ENCODE measurements at places on chromosomes 6 and 20. TPM values are rescaled to one million over a fixed set of nuclear protein-coding genes. Genes with fewer than 3 reads are reported as not detected.
A peak's percentile ranks its signal among the peaks of the same experiment; 100 is the strongest.

- H3K4me1 ChIP-seq, result peaks cover 75% of the 10 kb centered on the region
- no peak for DNase-seq
- peak overlapping the region; percentile 41 for H3K27ac ChIP-seq
- H3K4me3 ChIP-seq, result peak overlapping the region; percentile 5
Observed at GRCh38 chr6:155041741-155042279, 46.7 kb downstream of the TIAM2 start.

DNA sequence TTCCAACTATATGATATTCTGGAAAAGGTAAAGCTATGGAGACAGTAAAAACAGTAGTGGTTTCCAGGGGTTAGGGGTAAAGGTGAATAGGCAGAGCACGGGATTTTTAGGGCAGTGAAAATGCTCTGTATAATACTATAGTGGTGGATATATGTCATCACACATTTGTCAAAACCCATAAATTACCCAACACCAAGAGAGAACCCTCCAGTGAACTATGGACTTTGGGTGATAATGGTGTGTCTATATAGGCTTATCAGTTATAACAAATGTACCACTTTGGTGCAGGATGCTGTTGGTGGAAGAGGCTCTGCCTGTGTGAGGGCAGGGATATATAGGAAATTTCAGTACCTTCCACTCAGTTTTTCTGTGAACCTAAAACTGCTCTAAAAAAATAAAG is 149.9 kb downstream of the GPX5 start:
- no peak for DNase-seq
- no peaks in the 10 kb centered on the region for H3K36me3 ChIP-seq
- H3K4me1 ChIP-seq, result peaks cover 8% of the 10 kb centered on the region
- peak overlapping the region; percentile 87 for H3K4me3 ChIP-seq
- H3K27me3 ChIP-seq, result peaks cover 25% of the 10 kb centered on the region

GRCh38 chr6:169953686-169954085 is 202.3 kb downstream of the ERMARD start:
- H3K4me3 ChIP-seq, result no peak overlapping the region
- no peaks in the 10 kb centered on the region for H3K36me3 ChIP-seq
- DNase-seq, result no peak
- peaks cover 10% of the 10 kb centered on the region for H3K4me1 ChIP-seq
- no peaks in the 10 kb centered on the region for H3K27me3 ChIP-seq

DNA sequence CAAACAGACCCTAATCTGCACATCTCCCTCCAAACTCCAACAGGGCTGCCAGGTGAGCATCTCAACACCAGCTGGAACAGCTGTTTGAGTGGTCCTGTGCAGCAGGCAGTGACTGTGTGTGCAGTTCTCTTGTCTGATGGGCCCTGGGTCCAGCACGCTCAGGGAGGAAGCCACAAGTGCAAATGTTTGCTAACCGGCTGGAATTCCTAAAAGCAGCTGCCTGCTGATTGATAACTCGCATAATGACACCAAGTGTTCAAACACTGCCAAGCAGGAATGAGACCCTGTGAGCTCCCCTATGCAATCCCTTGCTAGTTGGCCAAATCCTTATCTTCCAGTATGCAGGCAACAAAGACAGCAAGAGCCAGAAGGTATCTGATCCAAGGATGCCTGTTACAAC is 650.6 kb downstream of the CBLN4 start:
- no peak for DNase-seq
- H3K27me3 ChIP-seq, result peaks cover 8% of the 10 kb centered on the region
- no peaks in the 10 kb centered on the region for H3K4me1 ChIP-seq
- H3K36me3 ChIP-seq, result peaks cover 73% of the 10 kb centered on the region
- no peak overlapping the region for H3K4me3 ChIP-seq
- no peak overlapping the region for H3K27ac ChIP-seq

Gene HTR1B
- total RNA-seq, result 1.5 TPM

- no peak overlapping the region for H3K4me3 ChIP-seq
- no peak overlapping the region for H3K27ac ChIP-seq
- H3K27me3 ChIP-seq, result peaks cover 54% of the 10 kb centered on the region
- H3K36me3 ChIP-seq, result no peaks in the 10 kb centered on the region
- no peak for DNase-seq
- peaks cover 14% of the 10 kb centered on the region for H3K4me1 ChIP-seq
Observed at GRCh38 chr6:139392794-139393193, 18.3 kb upstream of the CITED2 start.
